ENCODE measurements at places on chromosomes 11 and 22.

- DNase-seq = peak; percentile 94
These were observed 45.7 kb downstream of the CYTH4 start for GRCh38 chr22:37328017-37328416.

DNA sequence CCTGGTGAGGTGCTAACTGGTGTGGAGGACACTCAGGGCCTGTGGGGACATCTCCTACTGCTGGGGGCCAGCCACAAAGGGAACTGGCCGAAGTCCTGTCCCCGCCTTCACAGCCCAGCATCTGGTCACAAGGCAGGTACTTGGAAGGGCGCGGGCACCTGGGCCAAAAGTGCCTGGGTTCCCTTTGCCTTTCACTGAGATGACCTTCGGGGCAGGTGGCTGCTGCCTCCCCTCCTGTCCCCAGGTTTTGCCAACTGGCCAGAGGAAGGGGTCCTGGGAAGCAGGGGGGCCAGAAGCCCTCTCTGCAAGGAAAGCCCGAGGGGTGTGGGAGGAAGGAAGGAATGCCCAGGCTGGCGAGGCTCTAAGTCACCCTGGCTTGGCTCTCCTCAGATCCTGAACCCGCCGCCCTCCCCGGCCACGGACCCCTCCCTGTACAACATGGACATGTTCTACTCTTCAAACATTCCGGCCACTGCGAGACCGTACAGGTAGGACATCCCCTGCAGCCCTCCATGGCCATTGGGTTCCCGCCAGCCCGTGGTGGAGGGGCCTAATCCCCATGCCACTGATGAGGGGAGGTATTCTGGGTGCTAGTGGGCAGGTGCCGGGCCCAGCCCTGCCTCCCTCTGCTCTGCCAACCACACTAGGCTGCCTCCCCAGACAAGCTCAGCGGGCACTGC lies 14.4 kb upstream of the PPP6R3 start:
- DNase-seq = no peak

GRCh38 chr11:65131417-65131776 lies 2.9 kb downstream of the SYVN1 start:
- no peak for DNase-seq

DNA sequence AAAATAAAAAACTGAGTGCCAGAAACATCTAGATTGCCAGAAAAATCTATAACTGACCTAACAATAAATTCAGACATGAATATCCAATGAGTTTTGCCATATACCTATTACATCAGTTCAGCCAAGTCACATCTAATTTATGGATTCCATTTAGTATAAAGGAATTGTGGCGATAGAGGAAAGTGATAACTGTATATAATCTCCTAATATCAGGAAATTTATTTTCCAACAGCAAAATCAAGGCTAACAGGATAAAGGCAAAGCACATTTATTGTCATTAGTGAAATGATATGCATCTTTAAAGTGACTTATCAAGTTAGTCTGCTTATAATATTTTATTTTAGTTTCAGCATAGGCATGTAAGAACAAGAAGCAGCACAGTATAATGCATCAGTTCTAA lies 298.2 kb upstream of the PITPNB start:
- no peak for DNase-seq

DNA sequence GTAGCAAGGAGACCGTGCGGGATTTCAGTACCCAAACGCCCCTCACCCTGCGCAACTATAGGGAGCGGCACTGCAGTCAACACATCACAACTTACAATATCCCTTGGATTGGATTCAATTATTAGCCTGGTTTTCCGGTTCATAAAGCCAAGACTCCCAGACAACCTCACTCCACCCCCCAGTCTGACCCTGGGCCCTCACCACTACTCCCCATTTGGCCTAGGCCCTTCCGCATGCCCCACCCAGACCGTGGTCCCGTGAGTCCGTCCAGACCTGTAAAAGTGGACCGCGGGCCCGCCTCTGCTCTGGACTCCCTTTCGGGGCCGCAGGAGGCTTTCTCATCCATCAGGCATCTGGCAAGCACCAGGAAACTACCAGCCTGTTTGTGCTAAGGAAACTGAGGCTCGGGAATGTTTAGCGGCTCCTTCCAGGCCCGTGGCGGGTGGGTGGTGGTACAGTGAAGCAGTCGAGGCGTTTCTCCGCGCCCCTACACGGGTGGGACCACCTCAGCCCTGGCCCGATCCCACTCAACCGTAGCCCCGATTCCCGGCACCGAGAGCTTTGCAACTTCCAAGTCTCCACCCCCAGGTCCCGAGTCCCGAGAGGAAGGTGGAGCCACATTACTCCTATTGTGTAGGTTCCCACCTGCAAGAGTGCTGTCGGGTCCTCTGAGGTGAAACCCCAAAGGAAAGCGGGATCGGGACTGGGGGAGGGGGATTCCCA lies 679 bp upstream of the DPP3 start:
- DNase-seq = peak; percentile 84

GRCh38 chr11:104526006-104526405 lies 362.1 kb upstream of the PDGFD start:
- no peak for DNase-seq

Data from epithelial cell of esophagus (primary cell).